Thoracic aorta (tissue), 2 donors: ENCODE measurements at places on chromosomes 4 and X. TPM values are rescaled to one million over a fixed set of nuclear protein-coding genes. Genes with fewer than 3 reads are reported as not detected.

FAM114A1 gene
- total RNA-seq = 148 TPM

NHSL2 gene
- 16.5 TPM for total RNA-seq

DCHS2 gene
- total RNA-seq = 0.35 TPM

GUCY1B1 gene
- 34.1 TPM for total RNA-seq

KLHL34 gene
- not detected for total RNA-seq

FREM3 gene
- 0.14 TPM for total RNA-seq

MAGEA10 gene
- not detected for total RNA-seq

NMU gene
- not detected for total RNA-seq

CXCL3 gene
- 4.9 TPM for total RNA-seq

ATP2B3 gene
- total RNA-seq = 0.85 TPM

CENPI gene
- total RNA-seq = 2.4 TPM

SMR3B gene
- total RNA-seq = not detected

IL9R gene
- total RNA-seq = not detected

TASL gene
- 0.54 TPM for total RNA-seq
